ENCODE measurements at places on chromosomes 4 and X. TPM values are rescaled to one million over a fixed set of nuclear protein-coding genes. Genes with fewer than 3 reads are reported as not detected.

SUPT20HL1 gene
- not detected for total RNA-seq

CFAP99 gene
- 0.16 TPM for total RNA-seq

N4BP2 gene
- total RNA-seq = 2.6 TPM

SSX3 gene
- total RNA-seq = not detected

TBCK gene
- 2.4 TPM for total RNA-seq

GRK4 gene
- total RNA-seq = 1.6 TPM

PNMA3 gene
- 0.22 TPM for total RNA-seq

PARM1 gene
- total RNA-seq = 0.51 TPM
